ENCODE measurements at places on chromosomes 7 and 10.

GRCh38 chr7:68247571-68247970, 1250.9 kb downstream of the TYW1 start:
- DNase-seq = no peak

DNA sequence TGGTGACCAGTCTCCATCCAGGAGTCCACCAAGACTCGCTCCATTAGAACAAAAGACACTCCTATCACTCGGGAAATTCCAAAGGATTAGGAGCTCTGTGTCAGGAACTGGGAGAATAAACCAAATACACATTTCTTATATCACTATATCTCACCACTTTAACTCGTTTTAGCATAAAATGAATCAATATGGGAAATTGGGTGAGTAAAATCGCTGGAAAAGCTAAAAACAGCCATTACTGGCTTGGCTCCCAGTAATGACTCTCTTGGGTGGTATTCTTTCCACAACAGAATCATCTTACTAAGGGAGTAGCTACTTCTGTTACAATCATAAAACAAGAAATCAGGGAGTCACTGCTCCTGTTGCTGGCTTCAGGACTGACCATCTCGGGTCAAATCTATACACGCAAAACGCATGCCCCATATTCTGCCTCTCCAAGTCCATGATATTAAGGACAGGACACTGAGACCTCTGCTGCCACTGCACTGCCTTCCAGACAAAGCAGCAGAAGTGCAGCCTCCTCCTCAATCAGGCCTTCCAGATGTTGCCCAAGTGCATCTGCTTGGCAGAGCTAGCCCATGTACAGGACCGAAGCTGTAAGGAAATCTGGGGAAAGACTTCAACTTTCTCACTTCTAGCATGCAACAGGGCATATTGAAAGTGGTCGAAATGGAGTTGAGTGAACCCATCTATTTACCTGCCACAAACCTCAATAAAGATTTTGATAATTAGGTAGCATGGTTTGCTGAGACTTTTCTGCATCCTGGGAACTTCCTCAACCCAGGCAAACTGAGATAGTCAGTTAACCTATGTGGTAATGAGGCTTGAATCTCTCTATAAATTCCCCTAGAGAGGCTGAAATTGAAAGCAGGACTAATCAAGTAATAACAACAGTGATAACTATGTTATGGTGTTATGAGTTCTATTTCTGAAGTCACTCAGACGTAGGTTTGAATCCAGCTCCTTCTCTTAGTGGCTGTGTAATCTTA, 14.4 kb upstream of the PANK1 start:
- no peak for DNase-seq

DNA sequence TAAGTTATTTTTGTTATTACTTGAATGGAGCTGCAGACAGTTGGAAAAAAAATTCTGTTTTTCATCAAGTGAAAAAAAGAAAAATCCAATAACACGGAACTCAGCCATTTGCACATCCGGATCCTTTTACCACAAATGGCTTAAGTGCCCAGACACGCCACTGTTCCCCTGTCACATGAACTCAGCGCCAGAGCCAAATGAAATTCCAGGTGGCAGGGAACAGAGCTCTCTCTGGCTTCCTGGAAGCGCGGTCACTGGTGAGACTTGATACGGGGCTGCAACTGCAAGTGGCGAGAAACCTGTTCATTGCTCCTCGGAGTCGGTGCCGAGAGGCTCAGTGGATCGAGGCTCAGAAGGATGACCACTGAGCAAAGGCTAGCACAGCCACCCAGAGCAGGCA, 60.8 kb upstream of the NPTX2 start:
- no peak for DNase-seq

GRCh38 chr7:134954197-134955082, 31.9 kb upstream of the AGBL3 start:
- no peak for DNase-seq

DNA sequence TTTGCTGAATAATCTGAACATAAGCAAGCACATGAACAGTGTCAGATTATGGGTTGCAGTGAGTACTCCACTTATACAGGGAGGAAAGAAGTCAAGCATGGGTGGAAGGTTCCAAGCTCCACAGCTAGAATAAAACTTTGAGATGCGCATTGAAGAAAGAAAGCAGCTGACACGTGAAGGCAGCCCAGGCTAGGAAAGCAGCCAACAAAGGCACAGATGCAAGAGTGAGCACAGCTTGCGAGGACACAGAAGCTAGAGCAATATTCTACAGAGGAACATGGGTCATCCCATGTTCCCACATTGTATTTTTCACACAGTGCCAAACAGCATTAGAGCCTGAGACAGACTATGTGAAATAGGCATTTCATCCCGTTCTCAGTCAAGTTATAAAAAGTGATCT, 194.6 kb upstream of the TBX20 start:
- no peak for DNase-seq

DNA sequence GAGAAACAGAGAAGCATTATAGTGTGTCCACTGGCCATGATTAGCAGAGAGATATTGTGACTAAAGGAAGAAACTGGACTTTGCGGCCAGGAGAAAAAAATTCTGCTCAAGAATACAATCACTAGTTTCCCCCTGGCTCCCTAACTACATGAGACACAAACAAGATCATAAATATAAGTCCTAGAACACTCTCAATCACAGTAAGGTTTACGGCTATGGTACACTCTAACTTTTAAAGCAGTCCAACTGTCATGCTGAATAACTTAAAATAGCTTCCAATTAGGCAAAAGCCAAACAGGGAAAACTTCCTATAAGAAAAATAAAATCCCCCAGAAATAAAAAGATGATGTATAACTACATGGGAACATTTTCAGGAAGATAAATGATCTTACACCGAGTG, 132.1 kb downstream of the STRA8 start:
- no peak for DNase-seq

DNA sequence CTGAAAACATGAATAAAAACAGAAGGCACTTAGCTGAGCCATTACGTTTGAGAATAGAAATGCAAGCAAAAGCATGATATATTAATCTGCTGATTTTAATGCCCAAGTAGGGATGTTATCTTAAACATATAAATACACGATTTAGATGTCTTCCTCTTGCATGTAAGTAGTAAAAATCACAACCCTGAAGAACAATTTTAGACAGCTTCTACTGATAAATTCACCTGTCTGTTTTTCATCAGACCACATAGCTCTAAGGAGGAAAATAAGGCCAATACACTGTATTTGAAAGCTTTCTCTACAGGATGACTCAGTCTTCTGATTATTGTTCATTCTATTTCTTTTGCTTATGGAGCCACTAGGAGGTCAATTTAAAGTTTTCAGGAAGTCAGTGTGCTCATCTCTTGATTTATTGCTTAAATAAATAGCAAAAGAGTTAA, 210.9 kb upstream of the CHRM2 start:
- no peak for DNase-seq

GRCh38 chr10:24849501-24850299, 102.7 kb downstream of the PRTFDC1 start:
- DNase-seq = no peak

DNA sequence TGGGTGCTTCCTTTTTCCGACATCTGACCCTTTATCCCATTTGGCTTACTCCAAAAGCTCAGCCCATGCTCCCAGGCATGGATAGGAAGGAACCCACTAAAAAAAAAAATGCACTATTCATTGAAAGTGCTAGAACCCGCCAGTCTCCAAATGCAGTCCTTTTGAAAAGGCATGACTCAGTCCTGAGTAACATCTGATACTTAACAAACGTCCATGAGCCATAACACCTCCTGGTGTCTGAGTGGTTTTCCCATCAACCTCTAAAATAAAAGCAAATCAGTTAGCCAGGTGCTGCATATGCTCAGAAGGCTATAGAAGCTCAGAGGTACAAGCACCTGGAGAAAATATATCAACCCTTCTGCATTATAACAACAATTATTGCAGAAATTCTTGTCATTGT, 45.0 kb upstream of the CACUL1 start:
- no peak for DNase-seq

DNA sequence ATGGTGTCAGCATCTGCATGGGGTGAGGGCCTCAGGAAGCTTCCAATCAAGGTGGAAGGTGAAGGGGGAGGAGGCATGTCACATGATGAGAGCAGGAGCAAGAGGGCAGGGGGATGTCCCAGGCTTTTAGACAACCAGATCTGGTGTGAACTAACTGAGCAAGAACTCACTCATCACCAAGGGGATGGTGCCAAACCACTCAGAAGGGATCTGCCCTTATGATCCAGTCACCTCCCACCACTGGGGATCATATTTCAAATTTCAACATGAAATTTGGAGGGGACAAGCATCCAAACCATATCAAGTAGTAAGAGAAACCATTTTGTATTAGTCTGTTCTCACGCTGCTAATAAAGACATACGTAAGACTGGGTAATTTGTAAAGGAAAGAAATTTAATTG, 33.6 kb downstream of the THNSL1 start:
- no peak for DNase-seq

- DNase-seq = no peak
Measured at GRCh38 chr7:25454020-25454419, 225.7 kb upstream of the NPVF start.

DNA sequence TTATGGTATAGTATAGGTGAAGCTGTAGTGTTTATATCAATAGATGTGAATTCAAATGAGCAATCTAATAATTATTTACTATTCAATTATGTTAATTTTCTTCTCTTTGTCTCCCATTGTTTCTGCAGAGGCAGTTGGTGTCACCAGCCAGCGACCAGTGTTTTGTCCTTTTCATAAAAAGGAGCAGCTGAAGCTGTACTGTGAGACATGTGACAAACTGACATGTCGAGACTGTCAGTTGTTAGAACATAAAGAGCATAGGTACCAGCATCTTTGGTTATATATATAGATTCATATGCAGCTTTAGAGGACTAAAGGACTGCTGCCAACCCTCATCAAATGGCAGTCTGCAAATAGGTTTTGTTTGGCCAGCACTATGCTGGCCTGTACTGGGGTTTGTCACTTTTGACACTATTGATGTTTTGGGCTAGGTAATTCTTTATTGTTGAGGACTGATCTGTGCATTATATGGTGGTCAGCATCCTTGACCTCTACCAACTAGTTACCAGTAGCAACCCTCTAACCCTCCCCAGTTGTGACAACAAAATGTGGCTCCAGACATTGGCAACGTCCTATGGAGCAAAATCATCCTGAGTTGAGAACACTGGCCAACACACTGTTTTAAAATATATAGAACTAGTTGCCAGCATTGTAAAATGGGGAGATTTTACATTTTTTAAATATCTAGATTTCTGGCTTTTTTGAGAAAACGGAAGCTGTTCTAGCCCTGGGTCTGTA, 59.2 kb downstream of the TRIM24 start:
- DNase-seq = no peak

DNA sequence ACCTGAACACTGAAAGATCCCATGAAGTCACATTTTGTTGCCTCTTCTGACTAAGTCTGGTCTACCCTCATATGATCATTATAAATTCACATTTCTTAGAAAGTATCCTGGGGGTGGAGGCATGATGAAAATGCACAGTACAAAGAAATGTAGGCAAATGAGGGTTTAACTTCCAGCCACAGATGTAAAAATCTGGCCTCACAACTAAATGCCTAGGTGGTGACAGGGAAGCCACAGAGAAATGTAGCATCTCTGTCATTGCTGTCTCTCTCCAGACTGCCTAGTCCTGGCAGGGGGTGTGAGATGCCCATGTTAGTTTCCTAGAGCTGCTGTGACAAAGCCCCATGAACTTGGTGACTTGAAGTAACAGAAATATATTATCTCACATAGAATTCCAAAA, 395.9 kb downstream of the SORCS3 start:
- no peak for DNase-seq

DNA sequence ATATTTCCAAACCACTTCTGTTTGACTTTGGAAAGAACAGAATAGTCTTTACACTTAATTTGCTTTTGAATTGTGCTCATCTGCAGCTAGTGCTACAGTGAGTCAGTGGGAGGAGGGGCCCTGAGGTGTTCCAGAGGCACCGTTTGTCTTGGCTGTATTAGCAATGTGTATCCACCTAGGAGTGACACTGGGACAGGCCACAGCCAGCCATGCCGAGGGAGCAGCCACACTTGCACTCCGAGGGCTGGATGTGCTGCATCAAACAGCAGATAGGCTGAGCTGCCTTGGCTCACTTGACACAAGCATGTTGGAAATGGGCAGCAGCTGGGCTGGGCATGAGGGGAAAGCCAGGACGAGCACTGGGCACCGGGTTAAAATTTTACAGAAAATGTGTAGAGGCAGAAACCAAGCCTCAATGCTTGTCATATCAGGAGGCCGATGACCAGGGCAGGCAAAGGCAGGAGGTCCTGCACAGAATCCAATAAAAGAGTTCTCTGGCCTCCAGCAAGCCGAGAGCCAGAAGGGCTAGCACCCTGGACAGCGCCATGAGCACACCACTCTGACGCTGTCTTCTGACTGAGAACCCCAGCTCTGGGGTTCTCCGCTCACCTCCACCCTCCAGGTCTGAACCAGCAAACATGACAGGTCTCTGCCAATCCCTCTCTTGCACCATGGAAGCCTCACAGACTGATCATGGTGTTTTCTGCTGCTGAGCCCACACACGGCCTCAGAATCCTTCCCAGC, 163.3 kb downstream of the GRID1 start:
- DNase-seq = no peak

GRCh38 chr10:32982911-32983909, 25.2 kb upstream of the ITGB1 start:
- DNase-seq = no peak

DNA sequence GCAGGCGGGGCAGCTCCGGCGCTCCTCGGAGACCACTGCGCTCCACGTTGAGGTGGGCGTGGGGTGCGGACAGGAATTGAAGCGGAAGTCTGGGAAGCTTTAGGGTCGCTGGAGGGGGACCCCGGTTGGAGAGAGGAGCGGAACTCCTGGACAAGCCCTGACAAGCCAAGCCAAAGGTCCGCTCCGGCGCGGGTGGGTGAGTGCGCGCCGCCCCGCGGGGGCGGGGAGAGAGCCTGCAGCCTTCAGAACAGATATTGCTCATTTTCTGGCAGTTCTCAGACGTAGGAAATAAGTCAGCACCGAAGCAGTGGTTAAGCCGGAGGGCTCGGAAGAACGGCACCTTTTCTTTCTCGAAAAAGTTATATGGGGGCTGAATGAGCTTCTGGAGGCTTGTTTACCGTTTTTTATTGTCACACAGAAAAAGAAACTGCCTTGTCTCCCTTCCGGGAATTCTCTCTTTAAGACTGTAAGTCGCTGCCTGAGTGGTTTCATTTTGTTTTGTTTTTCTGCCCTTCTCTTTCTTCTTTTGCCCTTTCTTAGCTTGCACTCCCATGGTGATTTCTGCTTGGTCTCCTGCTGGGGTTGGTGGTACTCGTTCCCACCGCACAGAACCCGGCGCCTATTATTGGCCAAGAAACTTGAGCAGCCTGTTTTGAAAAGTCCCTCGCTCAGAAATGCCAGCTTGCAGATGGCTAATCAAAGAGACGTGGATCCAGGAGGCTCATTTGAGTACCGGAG, 732 bp downstream of the FAS start:
- no peak for DNase-seq

GRCh38 chr10:10213237-10213636, 804.4 kb upstream of the CELF2 start:
- no peak for DNase-seq

GRCh38 chr7:108529341-108529740, 3.4 kb upstream of the PNPLA8 start:
- DNase-seq = no peak

- no peak for DNase-seq
Measured at GRCh38 chr10:121048749-121049148, 197.6 kb downstream of the WDR11 start.
